Vein endothelial cell (primary cell): ENCODE measurements at places on chromosomes 5 and 9. TPM values are rescaled to one million over a fixed set of nuclear protein-coding genes. Genes with fewer than 3 reads are reported as not detected.

Gene EGR1
- 0.48 and 0.98 TPM in 2 replicates for total RNA-seq

Gene SLC36A3
- not detected in 2 replicates for total RNA-seq

Gene GABRA1
- not detected in 2 replicates for total RNA-seq

Gene MCTP1
- total RNA-seq, result 139 and 171 TPM in 2 replicates

Gene RPP25L
- total RNA-seq, result 12.6 and 18.6 TPM in 2 replicates

Gene PRR7
- 10.3 and 21.2 TPM in 2 replicates for total RNA-seq
